ENCODE measurements at places on chromosomes 4 and X.
A peak's percentile ranks its signal among the peaks of the same experiment; 100 is the strongest.

DNA sequence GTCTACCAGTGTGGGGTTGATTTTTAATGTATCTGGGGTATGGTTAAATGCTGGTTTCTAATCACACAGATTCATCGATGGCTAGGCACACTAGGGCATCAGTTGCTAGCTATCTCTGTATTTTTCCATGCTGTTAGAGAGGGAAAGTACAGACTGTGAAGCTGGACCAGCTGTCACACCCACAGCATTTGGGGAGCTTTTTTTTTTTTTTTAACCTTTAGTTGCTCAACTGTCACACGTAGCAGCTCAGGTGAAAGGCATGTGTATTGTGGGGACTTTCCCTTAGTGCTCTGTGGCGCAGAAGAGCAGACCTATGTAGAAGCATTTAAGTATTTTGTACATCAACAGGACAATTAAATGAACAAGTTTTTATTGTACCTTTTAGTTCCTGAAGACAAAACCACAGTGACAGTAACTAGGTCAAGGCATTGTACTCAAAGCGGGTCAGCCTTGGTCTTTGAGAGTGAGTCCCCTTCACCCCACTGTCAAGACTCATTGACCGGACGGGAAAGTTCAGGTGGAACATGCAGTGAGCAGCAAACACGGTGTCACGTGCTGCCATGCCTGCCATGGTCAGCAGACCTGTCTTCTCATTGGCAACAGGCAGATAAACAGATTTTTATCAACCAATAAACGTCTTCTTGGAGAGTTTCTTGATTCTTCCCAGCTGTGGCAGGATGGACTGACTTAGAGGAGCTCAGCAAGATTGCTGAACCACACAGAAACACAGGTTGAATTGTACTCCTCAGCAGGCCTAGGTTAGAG is 65.3 kb downstream of the CASP3 start:
- no peak for DNase-seq

- DNase-seq, result no peak
Observed at GRCh38 chr4:120714417-120715010, 208.0 kb downstream of the PRDM5 start.

DNA sequence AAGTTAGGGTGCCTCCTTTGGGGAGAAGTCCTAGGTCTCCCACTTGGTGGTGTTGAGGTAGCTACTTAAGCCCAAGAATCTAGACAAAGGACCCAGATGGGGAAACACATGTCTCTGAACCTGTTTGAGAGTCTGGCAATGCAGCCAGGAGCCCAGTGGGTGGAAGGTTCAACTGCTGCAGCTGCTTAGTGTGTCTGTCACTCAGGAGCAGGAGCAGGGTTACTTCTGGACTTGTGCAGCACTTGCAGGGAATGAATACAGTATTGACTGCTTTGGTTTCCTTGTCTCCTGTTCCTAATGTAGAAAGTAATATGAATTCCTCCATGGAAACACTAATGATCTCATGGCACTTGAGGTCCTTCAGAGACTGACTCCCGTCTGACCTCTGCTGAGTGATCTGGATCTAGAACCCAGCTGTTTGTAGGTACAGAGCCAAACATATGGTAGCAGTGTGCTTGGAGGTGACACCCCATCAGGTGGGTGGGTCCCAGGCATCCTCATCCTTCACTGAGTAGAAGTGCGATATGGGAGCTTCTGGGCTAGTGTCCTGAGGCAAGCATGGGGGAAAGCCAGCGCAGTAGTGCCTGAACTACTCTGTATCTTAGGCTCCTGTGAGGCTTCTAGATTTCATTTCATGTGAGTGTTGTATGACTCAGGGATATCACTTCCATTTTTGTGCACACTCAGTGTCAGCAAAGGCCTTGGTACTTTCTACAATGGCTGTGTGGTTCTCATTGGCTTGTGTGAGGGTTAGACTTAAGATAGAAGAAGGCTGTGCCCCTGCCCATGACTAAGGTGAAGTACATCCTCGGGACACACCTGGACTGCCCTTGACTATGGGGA is 85.0 kb upstream of the WDR1 start:
- DNase-seq, result no peak

- no peak for DNase-seq
Observed at GRCh38 chrX:150702966-150703694, 9.9 kb downstream of the MTMR1 start.

DNA sequence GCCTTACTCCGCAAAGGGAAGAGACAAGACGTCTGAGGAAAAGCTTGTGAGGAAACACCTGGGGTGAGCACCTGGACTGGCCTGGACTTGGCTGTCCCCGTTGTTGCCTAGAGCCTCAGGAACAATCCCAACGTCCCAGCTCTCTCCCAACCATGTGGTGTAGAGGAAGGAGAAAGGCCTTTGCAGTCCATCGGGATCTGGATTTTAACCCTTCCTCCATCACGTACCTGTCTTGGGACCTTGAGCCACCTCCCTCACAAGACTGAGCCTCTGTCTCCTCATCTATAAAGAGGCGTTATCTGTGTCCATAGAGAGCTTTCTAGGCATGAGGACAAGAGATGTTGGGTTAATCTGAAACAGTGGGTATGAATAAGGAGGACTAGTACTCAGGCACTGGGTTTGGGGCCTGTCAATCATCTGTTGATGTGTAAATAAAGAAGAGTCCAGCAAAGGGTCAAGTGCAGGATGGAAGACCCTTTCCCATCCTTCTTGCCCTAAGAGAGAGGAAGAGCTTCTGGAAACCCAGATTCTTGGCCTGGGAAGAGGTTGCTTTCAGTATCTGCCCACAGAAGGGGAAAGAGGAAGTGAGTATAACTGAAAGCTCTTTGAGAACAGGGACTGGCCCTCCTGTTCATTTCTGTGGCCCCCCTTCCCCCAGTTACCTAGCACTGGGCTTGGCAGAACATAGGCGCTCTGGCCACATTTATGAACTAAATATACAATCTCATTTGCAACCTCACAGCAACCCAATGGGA is 137.1 kb downstream of the PJA1 start:
- DNase-seq, result no peak

DNA sequence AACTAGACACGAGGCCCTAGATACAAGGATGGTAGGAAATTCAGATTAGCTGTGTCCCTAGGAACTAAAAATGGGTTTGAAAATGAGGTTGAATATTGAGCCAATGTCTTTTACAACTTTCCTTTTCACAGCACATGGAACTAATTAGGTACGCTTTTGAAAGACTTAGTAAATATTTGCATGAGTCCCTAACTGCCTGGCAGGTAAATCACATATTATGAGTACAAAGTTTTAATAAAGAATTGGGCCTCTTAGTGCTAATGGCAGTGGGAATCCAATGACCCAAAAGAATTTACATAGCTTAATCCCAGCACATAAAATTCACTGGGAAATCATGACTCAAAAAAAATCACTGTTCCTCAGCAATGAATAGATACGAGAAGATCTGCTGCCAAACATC is 16.8 kb downstream of the MUC7 start:
- no peak for DNase-seq

DNA sequence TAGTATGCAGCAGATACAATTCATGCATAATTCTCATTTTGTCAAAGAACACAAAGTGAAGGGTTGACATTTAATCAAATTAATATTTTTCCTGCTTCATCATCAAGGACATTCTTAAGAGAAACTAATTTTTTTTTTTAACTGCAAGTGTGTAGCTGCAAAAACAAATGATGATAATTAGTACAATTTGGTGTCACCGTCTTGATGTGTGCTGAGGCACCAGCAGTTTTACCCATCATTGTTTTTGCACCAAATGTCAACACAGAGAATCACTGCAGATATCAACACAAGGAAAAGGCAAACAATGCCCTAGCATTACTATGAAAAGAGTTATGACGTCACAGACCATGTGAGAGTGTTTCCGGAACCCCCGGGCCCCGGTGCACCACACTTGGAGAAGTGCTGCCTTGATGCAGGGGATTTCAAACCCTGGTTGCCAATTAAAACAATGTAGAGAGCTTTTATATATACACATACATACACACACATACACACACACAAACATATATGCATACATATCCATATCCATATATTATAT is 55.9 kb downstream of the AGA start:
- DNase-seq, result no peak

- no peak for DNase-seq
Observed at GRCh38 chr4:13541720-13542576, 2.4 kb downstream of the NKX3-2 start.

- DNase-seq, result peak; percentile 15
Observed at GRCh38 chr4:7183161-7183560, 9.2 kb upstream of the SORCS2 start.

GRCh38 chrX:5683996-5684395 is 544.7 kb downstream of the NLGN4X start:
- no peak for DNase-seq

- no peak for DNase-seq
Observed at GRCh38 chr4:168506014-168506413, 9.2 kb downstream of the PALLD start.

- no peak for DNase-seq
Observed at GRCh38 chr4:148649652-148650331, 207.6 kb upstream of the NR3C2 start.

DNA sequence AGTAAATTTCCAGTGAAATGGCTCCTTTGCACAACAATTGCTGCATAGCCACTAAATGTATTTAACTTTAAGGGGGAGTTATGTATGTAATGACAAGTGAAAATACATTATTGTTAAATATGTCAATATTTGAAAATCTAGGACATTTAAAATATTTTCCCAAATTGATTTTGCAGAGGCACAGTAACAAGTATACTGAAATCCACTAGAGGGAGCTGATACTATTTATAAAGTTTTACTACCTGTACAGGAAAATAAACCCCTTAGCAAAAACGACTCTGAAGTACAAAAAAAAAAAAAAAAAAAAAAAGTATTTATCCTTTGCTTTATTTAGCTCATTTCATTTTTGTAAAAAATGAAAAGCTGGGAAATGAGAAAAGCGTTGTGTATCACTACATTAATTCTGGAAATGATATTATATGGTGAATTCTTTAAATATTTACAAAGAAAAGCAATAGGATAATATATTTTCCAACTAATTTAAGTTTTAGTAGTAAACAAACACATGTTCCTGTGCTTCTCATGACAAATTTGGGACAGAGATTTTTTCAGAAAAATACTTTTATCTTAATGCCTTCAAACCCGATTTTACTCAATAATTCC is 727.7 kb downstream of the DMD start:
- DNase-seq, result no peak

- no peak for DNase-seq
Observed at GRCh38 chr4:110122201-110122600, 76.2 kb downstream of the ELOVL6 start.

- no peak for DNase-seq
Observed at GRCh38 chrX:112867570-112867969, 26.9 kb upstream of the AMOT start.

DNA sequence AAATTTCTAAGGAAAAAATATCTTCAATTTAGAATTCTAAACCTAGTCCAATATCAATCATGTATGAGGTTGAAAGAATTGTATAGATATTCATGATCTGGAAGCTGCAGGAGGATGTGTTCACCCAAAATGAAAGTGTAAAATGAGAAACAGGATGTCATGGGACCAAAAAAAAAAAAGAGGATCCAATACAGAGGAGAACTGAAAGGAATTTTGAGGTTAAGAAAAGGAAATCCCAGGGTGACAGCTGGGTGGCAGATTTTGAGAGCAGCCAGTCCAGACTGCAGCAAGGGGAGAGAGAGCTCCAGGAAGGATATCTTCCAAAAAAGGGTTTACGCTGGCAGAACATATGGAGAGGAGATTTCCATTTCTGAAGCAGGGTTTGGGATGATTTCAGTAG is 38.9 kb downstream of the TLR10 start:
- no peak for DNase-seq

All from stimulated activated CD4-positive, alpha-beta T cell treated with anti-CD3 and anti-CD28 coated beads, Interleukin-12 subunit alpha, Interleukin-12 subunit beta, amount 100 ng/mL, for 48 hours (primary cell).